Hindlimb muscle (tissue), 1 donor: ENCODE measurements at places on chromosomes 16 and 17.
A peak's percentile ranks its signal among the peaks of the same experiment; 100 is the strongest.

DNA sequence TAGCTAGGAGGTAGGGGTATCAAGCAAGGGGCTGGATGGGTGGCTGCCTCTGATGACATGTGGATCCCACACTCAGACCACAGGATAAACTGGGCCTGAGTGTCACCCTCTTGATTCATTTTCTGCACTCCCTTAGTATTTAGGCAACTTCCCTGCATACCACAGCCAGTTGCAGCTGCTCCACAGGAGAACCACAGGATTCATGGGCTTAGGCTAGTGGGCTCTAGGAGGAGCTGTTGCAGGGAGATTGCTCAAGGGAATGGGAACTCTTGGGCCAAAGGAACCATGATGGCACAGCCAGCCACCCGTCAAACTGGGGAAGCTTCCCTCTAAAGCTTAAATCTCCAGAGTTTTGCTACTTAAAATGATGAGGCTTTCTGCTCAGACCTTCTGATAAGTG lies 269.7 kb upstream of the ASIC2 start:
- DNase-seq: no peak

DNA sequence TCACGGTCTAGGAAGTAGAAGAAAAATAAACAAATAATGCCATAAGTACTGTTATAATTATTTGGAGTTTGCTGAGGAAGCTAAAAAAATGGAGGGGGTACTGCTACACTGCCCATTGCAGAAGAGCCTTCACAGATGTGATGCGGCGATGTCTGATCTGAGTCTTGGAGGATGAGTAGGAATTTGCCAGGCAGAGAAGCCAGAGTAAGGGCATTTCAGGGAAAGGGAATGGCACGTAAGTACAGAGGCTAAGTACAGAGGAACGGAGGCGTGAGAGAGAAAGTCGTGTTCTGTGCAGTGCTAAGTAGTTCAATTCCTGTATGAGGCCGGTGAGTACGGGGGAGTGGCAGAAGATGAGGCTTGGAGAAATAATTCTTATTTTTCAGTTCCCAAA lies 741 bp upstream of the GRB2 start:
- no peak for DNase-seq

GRCh38 chr17:56929362-56929969 lies 15.6 kb upstream of the TRIM25 start:
- no peak for DNase-seq

GRCh38 chr17:77811521-77811920 lies 147.0 kb upstream of the TNRC6C start:
- DNase-seq: no peak

DNA sequence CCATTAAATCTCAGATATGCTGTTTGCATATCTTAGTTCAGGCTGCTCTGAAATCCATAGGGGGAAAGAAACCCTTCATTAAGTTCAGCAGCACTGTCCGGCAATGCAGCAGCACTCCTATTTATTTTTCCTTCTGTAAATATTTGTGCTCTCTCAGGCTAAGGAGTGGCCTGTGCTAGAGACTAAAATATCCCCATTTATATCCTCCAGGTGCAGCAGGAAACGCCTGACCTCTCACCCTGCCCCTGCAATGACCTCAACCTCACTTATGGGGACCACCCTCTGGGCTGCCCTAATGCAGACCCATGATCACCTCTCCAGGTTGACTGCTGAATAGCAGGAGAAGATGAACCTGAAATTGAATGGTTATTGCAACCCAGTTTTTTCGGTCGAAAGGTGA lies 165.0 kb upstream of the ELAC2 start:
- no peak for DNase-seq

- DNase-seq: peak; percentile 82
Observed at GRCh38 chr17:77374170-77374936, 233.6 kb downstream of the SEC14L1 start.

- peak; percentile 59 for DNase-seq
Observed at GRCh38 chr17:6755731-6756184, at the start of gene XAF1. TSS of gene XAF1 (plus strand) at chr17:6756046. CDS start at chr17:6756079, 33 bp downstream.
